ENCODE measurements at places on chromosomes 5 and 9.

DNA sequence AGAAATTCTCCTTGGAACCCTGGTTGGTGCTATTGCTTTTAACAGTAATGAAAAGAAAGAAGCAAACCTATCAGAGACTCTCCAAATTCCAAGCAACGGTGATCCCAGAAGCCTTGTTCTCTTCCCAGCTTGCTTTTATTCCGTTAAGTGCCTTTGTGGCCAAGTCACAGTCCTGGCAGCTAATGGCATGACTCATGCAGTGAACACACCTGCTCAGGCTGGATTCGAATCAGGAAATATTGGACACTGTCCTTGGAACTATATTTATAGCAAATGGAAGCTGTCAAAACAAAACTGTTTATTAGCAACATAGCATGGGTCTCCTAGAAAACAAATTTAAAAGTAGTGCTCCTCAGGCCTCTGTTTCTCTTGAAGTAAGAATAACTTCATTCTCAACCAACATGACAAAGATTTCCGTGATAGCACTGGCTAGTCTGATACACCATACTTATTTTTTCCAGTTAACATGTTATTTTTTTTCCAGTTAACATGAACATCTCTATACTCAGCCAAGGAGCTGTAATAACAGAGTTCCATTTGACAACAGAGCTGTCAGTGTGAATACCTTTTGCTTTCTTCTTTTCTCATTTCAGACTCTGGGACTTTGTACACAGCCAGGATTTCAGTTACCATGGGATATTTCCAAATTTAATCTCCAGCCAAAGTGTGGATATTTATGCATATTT is 502.4 kb downstream of the GADD45G start:
- DNase-seq: no peak

GRCh38 chr5:113382731-113383130 is 52.1 kb downstream of the TSSK1B start:
- peak; percentile 27 for DNase-seq

DNA sequence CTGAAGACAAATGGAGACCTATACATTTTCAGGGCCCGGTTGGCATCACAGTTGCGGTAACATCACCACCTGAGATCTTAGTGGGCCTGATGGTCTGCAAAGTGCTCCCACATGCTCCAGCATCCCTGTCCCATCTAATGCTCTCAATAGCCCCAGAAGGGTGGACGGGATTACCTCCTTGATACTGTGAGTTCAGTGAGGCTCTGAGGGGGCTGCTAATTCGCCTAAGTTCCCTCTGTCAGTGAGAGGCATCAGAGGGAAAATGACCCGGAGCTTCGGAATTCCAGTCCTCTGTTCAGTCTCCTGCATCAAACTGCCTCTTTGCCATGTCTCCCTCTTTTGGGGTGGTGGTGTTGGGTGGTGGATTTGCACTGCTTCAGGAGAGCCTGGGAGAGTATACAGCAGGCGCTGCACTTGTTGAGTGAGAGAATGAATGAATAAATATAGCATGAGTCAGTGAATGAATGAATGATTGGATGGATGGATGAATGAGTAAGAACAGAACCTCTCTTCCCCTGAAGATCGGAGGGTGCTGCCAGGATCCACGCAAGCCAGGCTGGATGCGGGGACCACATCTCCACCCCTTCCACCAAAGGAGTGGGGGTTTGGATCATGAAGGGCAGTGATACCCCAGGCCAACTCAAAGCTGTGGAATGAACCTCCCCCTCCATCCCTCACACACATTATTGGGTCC is 141.0 kb downstream of the GABBR2 start:
- no peak for DNase-seq

GRCh38 chr5:173602423-173602822 is 14.0 kb downstream of the BOD1 start:
- peak; percentile 25 for DNase-seq

GRCh38 chr9:16401701-16402100 is 468.8 kb downstream of the BNC2 start:
- DNase-seq: peak; percentile 53

DNA sequence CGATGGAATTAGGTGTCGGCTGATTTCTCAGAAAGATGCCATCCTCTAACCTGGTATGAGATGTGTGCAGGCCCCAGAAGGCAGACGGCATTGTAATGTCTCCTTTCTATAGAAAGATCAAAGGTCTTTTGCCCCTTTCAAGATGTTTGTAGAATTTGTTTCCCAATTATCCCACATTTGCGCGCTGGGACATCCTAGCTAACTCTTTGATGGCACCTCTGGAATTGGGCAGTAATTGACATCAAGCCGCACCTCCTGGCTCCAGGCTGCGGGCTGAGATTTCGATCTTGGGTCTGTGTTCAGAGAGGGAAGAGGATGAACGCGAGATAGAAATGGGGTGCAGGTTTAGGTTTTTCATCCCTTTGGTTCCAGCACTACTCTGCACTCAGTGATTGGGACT is 84.8 kb upstream of the LMX1B start:
- DNase-seq: no peak

DNA sequence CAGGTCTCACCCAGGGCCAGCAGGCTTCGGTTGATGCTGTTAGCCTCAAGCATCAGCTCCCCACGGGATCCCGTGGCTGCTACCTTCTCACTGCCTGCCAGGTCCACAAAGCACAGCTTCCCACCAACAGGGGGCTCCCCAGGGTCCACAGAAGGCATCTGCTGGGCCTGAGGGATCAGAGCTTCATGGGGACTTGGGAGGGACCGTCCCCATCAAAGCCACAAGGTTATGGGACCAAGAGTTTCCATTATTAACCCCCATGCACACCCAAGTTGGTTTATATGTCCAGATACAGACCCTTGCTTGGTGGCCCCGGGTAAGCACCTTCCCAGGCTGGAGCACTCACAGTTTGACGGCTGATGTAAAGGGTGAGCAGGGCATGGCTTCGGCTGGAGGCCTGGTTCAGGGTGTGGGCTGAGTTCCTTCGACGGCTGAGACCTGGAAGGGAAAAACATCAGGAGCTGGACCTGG is 3.0 kb downstream of the KIF12 start:
- no peak for DNase-seq

- no peak for DNase-seq
Measured at GRCh38 chr9:20732118-20732517, 48.1 kb downstream of the FOCAD start.

DNA sequence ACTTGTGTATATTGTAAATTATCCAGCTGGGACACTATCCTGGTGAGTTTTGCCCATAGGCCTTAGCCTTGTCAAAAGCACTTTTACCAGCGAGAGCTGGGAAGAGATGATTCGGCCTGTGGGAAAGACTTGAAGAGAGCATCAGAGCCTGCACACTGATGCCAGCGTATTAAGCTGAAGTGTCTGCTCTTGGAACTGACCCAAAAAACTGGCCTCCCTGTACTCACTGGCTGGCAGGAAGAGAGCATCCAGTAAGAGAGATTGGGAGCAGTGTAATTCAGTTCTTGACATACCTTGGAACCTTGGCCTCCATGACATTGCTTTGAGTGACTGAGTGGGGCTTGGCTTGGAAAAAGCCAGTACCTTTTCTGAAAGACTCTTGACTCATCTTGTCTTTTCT is 73.7 kb downstream of the ZNF462 start:
- DNase-seq: no peak

- DNase-seq: peak; percentile 3
Measured at GRCh38 chr5:78603636-78604175, 44.9 kb downstream of the LHFPL2 start.

DNA sequence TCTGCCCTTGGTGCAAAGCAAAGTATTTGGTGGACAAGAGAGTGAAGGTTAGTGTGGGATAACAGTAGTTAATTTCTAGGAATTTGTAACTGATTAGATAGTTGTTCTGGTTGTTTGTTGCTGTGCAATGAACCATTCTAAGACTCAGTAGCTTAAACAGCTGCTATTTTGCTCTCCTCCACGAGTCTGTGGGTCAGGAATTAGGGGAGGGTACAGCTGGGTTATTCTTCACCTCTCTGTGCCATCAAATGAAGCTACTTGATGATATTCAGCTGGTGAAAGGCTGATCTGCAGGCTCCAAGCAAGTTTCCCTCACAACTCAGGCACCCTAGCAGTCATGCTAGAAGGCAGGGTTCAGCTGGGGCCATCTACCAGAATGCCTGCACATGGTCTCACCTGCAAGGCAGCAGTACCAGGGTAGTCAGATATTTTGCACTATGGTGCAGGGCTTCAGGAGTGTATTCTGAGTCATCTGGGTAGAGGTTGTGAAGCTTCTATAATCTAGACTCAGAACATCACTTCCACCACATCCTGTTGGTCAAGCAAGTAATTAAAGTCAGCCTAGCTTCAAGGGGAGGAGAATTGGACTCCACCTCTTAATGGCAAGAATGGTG is 159.5 kb upstream of the SLC28A3 start:
- DNase-seq: peak; percentile 26

DNA sequence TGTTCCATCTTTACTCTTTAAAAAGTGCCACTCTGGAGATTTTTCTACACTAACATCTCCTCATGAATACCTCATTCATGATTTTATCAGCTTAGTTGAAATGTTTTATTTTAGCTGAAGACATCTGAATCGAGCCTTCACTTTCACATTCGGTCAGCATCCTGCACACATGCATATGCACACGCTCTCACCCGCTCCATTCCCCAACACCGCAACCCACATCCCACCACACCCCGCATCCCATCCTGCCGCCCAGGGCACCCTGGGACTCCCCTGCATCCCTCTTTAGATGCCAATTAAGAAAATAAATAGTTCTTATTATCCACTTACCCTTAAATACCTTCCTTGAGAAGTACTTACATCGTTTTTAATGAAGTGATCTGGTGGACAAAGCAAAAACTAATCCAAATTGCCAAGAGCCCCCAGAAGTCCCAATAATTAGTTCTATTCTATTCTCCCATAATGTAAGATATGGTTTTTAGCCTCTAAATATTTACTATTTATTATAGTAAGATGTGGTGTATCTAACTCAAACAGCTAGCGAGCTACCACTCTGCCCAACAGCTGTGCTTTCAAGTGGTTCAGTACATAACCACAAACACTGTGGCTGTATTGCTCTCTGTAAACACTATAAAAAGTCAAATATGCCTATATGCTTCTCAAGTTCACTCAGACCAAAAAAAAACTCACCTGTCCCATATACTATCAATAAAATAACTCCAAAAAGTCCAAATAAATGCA is 38.2 kb downstream of the GZMK start:
- DNase-seq: no peak

DNA sequence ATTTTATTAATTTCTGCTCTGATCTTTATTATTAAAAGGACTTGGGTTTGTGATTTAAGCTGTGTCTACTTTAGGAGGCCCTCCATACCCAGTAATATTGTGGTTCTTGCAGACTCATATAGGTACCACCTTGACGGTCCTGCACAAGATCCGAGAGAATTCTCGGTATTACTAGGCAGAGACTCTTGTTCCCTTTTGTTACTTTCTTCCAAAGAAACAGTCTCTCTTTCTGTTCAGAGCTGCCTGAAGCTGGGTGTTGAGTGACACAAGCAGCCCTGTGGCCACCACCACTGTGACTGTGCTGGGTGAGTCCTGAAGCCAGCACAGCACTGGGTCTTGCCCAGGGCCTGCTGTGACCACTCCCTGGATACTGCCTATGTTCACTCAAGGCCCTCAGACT is 666.6 kb downstream of the SEMA5A start:
- DNase-seq: no peak

DNA sequence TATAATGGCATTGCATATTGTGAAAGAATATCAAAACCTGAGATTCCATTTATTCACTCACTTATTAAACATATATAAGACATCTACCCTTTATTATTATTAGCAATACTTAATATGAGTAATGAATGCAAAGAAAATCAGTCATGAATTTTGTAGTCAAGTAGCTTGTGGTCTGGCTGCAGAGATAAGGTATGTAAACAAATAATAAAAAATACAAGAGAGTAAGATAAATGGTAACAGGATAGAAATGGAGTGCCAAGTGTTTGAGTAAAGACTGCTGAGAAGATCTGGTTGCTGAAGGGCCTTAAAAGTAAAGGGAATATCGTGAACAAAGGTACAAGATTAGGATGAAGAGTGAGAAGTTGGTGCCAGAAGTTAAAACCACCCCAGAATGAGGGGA is 18.4 kb downstream of the TRIM32 start:
- DNase-seq: no peak

- DNase-seq: no peak
Measured at GRCh38 chr5:148085977-148086705, 22.4 kb downstream of the SPINK5 start.

- no peak for DNase-seq
Measured at GRCh38 chr5:138755084-138755748, 2.0 kb downstream of the CTNNA1 start.

DNA sequence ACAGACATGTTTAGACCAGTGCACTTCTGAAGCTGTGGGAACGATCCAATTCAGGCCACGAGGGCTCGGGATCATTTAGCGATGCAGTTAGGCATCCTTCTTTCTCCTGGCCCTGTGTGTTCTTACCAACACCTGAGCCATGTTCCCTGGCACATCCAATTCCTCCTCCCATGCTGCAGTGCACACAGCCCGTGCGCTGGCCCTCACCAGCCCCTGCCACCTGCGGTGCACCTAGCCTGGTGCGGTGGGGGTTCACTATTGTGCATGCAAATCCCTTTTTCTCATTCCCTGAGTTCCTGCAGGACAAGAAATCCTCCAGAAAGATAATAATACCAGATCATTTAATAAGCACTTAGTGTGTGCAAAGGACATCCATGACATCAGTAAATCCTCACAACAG is 53.5 kb downstream of the NEURL1B start:
- no peak for DNase-seq

DNA sequence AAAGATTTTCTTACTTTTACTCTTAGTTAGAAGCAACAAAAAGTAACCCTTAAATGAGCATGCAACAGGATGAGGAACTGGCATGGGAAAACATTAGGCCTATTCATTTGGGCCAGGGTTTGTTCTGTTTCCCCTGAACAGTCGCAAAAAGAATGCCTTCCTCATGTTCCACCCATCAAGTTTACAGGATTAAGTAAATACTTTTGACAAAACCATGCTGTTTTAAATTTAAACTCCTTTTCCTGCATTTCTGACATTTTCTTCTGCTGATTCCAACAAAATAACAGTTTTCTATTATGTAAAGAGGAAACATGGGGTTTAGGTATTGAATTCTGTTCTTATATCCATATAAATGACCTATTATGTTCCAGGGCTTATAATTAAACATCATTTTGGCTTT is 236.6 kb upstream of the ACTBL2 start:
- DNase-seq: no peak

GRCh38 chr9:133168432-133168831 is 4.7 kb upstream of the GBGT1 start:
- no peak for DNase-seq

DNA sequence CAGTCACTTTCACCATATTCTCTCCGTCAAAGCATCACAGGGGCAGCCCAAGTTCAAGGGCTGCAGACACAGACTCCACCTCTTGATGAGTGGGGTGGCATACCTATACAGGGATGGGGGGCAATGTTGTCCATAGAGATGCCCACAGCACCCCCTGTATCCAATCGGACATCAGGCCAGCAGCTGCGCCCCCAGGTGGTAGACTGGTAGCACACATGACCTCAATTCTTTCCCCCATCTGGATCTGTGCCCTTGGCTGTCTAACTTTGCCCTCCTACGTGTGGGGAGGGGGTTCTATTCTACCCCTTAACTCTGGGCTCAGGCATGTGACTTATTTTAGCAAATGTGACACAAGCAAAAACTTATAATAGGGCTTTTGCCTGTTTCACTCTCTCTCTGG is 84.0 kb upstream of the SLC25A48 start:
- no peak for DNase-seq

All from MV-4-11 (cell line).